Large intestine (tissue), 12 donors: ENCODE measurements at places on chromosomes 3 and 15. TPM values are rescaled to one million over a fixed set of nuclear protein-coding genes. Genes with fewer than 3 reads are reported as not detected.

FGF7 gene
- 15.9 TPM for polyA plus RNA-seq

CPN2 gene
- 0.09 TPM for polyA plus RNA-seq

LMCD1 gene
- polyA plus RNA-seq, result 14.4 TPM

GOLGA8J gene
- polyA plus RNA-seq, result 0.19 TPM

DUOXA2 gene
- polyA plus RNA-seq, result not detected

TMEM207 gene
- polyA plus RNA-seq, result 2.9 TPM

CD96 gene
- 4.1 TPM for polyA plus RNA-seq

CERS3 gene
- polyA plus RNA-seq, result 0.15 TPM

CHRM5 gene
- polyA plus RNA-seq, result 0.48 TPM

TADA3 gene
- 50.0 TPM for polyA plus RNA-seq

ABHD10 gene
- 30.4 TPM for polyA plus RNA-seq

IMPG2 gene
- polyA plus RNA-seq, result 0.57 TPM

FOXB1 gene
- polyA plus RNA-seq, result 0.03 TPM

SPESP1 gene
- polyA plus RNA-seq, result 2.3 TPM

CNTN6 gene
- polyA plus RNA-seq, result 2.5 TPM

XCR1 gene
- polyA plus RNA-seq, result 1.2 TPM

PPARG gene
- polyA plus RNA-seq, result 10.4 TPM

KLHL40 gene
- 0.25 TPM for polyA plus RNA-seq

GOLGA8T gene
- polyA plus RNA-seq, result 0.75 TPM

CHL1 gene
- 14.9 TPM for polyA plus RNA-seq

ULK4 gene
- polyA plus RNA-seq, result 2.1 TPM
